ENCODE measurements at places on chromosomes 12 and 14.

GRCh38 chr12:90321369-90321768 is 612.7 kb upstream of the ATP2B1 start:
- no peak for DNase-seq

GRCh38 chr14:23557521-23557920 is 1.4 kb downstream of the THTPA start:
- DNase-seq, result no peak

- no peak for DNase-seq
Observed at GRCh38 chr12:52344111-52344510, 22.9 kb upstream of the KRT83 start.

GRCh38 chr14:80942191-80942600 is 658 bp upstream of the CEP128 start:
- no peak for DNase-seq
